Inflammatory macrophage treated with lipopolysaccharide for 4 hours (primary cell): ENCODE measurements at places on chromosomes 2 and 18.

DNA sequence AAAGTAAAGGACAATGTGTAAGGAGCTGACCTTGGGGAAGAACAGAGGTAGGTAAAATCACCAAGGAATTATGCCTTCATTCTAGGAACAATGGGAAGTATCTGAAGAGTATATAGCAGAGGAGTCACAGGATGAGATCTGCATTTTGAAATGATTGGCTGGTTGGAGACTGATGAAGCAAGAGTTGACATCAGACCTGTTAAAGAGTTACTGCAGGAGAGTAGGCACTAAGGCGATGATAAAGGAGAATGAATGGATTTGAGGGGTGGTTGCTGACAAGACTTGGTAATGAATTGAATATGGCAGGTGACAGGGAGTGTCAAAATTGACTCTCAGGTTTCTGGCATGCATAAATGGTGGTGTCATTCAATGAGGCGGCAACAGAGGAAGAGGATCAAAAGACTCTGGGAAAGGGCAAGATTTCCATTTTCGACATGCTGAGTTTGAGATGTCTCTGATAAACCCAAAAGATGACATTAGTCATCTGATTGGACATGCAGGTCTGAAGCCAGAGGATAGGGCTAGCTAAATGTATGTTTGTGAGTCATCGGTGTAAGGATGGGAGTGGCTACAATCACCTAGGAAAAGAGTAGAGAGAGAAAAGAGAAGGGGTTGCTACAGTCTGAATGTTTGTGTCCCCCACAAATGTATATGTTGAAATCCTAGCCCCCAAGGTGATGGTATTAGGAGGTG lies 236.5 kb downstream of the DYM start:
- DNase-seq: peak; percentile 30

- no peak for DNase-seq
These were observed 108.2 kb upstream of the KLHL14 start for GRCh38 chr18:32881009-32881408.

DNA sequence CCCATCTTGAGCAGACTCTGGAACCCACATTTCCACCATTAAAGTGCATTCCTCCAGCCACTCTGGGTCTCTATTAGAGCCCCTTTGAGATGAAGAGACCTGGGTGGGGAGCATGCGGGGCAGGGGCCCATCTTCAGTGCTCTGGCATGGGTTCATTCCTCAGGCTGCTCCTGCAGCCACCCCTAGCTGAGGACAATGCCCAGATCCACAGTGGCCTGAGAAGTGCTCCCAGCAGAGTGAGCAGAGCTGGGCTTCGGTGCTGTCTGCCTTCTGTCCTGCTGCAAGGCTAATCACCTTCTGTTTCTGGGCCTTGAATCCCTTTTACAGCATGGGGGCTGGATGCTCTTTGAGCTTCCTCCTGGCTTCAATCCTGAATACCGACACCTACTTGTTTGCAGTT lies 169.8 kb downstream of the TRIM43 start:
- no peak for DNase-seq

DNA sequence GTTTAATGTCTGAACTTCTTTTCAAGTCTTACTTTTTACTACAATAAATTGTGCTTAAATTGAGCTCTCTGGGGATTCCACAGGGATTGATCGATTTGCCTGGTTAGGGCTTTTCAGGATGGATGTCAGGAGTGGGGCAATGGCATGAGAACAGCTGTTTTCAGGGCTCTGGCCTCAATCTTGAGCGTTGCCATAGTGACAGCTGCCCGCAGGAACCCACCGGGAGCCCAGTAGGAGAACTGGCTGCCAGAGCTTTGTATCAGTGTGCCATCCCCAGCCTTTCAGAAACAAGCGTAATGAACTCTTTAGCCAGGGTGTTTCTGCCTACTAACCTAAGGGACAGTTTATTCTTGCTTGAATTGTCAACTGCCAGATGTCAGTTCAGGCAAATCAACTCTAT lies 93.5 kb downstream of the GALNT3 start:
- DNase-seq: no peak

DNA sequence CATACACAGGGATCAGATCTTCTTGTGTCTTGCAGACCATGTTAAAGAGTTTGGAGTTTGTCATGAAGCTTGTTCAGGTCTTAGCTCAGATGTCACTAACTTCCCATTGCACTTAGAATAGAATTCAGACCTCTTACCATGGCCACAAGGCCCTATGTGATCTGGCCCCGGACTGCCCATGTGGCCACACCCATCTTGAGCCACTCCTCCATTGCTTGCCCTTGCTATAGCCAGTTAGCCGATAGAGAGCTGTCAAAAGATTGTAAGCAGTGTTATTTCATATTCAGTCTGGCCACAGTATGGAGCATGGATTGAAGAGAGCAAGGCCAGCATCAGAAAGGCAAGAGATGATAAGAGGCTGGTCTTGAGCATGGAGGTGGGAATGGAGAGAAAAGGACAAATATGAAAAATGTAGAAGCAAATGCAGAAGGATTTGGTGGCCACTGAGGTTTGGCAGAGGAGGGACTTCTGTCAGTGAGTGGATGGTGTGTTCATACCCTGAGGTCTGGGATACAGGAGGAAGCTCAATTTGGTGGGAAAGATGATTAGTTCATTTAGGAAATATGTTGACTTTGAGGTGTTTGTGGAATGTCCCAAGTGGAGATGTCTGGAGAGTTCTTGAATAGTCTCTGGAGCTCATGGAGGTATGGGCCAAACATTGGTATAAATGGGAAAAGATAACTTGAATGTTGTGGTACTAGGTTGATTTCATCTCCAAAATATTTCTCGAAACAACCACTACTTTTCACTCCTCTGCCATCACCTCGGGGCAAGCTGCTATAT lies 10.6 kb downstream of the DGUOK start:
- DNase-seq: peak; percentile 16

GRCh38 chr18:42872838-42873237 lies 242.6 kb downstream of the RIT2 start:
- DNase-seq: no peak

GRCh38 chr2:132978840-132979239 lies 308.8 kb upstream of the LYPD1 start:
- no peak for DNase-seq

DNA sequence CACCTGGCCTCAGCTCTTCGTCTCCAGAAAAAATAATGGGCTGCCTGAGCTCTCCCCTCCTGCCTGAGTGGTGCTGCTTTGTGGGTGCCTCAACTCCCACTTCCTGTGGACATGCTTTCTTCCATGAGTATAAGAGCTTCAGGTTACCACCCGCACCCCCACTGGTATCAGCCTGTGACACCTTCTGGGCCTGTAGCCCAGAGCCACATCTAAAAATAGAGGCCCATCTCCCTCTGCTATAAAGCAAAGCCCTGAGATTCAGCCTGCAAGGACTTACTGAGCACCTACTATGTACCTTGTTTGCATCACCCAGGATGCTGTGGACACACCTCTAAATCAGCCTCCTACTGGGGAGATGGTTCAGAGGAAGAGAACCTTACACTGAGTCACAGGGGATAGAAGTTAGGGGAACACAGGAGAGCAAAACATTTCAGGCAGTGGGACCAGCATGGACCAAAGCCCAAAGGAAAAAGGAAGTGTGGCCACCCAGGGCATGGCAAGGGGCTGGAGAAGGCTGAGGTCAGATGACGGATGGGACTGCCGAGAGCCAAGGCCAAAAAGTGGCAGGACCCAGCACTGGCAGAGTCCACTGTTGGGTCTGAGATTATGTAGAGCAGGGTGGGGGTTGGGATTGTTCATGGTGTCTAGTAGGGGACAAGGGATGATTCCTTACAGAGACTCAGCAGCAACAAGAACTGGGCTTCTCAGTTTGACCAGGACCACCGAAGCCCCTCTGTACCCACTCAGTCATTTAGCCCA lies 123.7 kb upstream of the PPP1CB start:
- DNase-seq: no peak

GRCh38 chr2:174333372-174334277 lies 1.1 kb upstream of the SP9 start:
- no peak for DNase-seq

DNA sequence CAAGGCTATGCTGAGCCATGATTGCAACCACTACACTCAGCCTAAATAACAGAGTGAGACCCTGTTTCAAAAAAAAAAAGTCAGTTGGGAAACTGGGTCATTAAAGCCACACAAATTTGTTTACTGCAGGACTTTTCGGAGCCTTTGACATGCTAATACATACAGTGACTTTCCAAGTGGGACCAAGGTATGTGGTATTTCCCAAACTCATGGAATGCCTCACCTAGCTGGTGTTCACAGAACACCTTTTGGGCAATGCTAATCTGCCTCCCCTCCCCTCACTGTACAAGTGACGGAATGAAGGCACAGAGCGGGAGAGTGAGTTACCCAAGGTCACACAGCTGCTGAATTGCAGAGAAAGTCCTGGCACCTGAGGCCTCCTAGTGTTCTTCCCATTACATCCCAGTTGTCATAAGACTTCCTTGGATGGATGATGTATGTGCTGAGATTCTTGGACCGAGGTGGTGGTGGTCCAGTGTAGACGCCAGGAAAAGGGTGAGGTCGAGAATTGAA lies 30.7 kb downstream of the ATOH8 start:
- no peak for DNase-seq

DNA sequence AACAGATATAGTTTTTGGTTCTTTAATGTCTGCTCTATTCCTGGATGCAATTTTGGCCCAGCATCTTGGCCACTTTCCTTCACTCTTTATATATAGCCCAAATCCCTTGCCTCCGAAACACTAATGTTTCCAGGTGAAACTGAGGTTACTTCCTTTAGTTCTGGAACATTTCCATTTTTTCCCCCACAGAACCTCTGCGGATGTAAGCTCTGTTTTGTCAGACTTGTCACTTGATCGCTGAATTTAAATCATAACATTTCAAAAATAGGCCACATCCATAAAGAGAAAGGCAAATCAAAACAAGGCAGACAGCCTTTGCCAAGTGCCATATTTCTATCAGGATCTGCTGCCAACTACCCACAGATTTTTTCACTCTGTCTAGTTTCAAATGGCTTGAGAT lies 115.1 kb downstream of the ANKRD44 start:
- DNase-seq: no peak

- DNase-seq: no peak
These were observed 209.0 kb downstream of the EN1 start for GRCh38 chr2:118638453-118638852.

DNA sequence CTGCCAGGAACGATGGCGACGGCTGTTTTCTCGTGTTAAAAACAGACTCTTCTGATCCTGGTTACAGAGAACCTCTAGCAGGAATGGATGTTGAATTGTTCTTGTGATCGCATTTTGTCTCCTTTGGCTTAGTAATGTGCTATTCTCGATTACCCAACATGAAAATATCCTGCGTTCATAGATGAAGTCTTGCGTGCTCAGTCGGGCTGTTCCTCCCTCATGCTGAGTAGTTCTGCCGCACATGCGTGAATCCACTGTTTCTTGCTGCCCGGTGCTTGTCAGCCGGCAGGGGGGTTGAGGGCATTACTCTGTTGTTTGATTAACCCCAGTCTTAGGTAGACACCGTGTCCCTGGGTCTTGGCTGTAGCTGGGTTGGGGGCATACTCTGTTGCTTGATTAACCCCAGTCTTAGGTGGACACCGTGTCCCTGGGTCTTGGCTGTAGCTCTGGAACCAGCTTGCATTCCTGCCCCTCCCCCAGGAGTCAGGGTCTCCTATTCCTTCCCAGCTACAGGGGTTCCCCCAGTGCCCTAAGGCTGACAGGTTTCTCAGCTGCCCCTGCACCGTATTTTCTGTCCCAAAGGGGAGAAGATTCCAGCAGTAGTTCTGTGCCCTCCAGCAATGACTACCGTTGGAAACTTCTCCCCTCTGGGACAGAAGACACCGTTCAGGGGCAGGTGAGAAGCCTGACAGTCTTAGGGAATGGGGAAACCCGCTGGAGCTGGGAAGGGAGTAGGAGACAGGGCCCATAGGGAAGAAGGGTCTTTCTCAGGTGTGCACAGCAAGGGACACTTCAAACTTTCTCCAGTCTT lies 22.1 kb upstream of the ASB1 start:
- no peak for DNase-seq

DNA sequence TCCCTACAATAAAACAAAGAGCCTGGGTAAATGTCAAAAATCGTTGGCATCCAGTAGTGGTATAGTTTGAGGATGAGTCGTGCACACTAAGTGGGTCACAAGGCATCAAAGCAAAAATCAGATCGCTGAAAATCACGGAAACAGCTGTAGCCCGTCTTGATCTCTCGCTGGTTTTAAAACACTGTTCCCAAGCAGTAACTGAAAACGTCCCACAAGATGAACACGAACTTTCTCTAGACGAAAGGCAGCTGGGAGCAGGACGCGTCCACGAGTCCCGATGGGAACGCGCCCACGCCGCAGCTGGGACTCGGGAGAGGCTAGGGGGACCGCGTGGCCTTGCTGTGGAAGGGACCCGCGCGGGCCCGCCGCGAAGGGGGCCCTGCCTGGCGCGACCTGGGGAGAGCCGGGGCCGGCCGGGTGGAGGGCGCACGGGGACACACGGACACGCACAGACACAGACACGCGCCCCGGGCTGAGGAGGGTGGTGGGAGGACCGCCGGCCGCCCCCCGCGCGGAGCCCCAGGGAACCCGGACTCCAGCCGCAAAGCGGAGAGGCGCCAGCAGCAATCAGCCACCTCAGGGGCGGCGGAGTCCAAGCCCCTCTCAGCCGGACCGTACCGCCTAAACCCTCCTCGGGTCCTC lies 651 bp downstream of the STK17B start:
- DNase-seq: peak; percentile 53

- DNase-seq: no peak
These were observed 44.0 kb downstream of the CCDC85A start for GRCh38 chr2:56227811-56228210.

DNA sequence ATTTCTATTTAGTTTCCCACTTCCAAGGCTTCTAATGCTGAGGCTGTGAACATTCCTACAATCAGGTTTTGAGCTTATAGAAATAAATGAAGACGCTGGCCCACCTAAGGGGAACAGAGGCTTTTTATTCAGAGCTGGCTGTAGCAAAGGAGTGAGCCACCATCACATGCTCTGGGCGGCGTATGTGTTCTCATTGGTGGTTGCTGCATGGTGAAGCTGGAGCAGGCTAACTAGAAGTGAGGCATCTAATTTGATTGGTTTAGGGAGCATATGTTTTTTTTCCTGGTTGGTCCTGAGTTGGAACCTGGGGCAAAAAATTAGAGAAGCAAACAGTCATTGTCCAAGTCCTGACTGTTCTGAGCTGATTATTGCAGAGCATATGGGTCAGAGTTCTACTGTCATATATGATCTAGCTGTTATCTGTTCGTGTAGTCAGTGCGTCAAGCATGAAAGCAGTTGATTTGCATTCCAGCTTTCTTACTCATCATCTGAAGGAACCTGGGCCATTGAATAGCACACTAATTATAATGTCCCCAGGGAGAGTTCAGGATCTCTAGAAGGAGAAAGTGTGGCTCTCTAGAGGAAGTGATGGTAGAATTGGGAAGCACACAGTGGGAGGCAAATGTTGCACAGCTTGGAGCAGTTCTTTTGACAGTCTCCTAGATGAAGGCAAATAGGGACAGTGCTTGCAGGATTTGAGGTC lies 279.6 kb downstream of the PARD3B start:
- DNase-seq: no peak

DNA sequence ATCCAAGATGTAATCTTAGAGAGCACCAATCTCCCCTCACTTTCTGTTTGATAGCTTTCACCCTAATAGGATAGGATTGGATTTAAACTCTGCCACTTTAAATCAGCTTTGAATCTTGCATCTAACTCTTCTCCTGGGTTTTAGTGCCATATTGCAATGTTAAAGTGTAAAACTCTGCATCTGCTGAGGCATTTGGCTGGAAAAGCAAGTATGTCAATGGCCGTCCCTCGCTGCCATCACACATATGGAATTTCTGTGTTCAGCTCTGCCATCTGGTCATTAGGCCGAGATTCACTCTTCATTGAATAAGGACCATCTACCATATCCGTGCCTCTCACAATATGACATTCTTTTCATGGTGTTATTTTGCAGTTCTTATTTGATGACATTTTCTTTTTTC lies 728.1 kb upstream of the PIK3C3 start:
- DNase-seq: no peak
